ENCODE measurements at places on chromosomes 3 and 15. TPM values are rescaled to one million over a fixed set of nuclear protein-coding genes. Genes with fewer than 3 reads are reported as not detected.

GPR87 gene
- total RNA-seq = not detected

MOBP gene
- not detected for total RNA-seq

PLCB2 gene
- total RNA-seq = 2.5 TPM

NR2E3 gene
- not detected for total RNA-seq

RAD51 gene
- total RNA-seq = 13.2 TPM

GREM1 gene
- 0.17 TPM for total RNA-seq

CHL1 gene
- total RNA-seq = 32.5 TPM

DNA sequence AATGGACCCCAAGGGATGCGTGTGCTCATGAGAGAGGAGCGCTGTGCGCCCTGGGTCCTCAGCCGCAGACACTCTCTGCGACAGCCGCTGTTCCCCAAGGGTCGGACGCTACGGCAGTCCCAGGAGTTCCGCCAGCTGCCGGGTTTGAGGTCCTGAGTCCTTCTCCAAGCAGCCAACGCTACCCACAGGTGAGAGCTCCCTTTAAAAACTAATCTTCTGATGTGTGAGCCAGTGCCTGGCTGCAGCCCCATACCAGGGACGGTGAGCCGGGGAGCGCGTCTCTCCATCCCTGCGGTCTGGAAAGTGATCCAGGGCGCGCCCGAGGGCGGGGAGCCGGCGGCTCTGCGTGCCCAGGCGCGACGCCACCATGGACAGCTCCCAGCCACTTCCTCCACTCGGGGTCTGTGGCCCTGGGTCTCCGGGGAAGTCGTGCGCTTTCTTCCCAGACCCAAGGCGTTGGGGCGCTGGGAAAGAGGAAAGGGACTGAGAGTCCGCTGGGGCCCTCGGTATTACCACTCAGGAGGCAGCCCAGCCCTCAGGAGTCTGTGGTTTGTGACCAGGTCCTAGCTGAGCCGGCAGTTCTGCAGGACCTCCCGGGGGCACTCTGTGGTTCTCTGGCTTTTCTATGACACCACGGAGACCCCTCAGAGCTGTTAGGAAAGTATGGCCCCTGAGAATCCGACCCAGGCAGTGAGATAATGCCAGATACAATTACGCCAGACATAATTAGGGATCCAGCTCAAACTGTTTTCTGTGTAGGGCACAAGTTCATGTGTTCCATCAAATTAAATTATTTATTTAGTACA is 1.4 kb downstream of the CEMIP start:
- H3K27me3 ChIP-seq = peaks cover 72% of the 10 kb centered on the region
- peak overlapping the region; percentile 63 for H3K4me3 ChIP-seq
- H3K4me1 ChIP-seq = peaks cover 7% of the 10 kb centered on the region
- no peak overlapping the region for H3K27ac ChIP-seq
- no peaks in the 10 kb centered on the region for H3K36me3 ChIP-seq

GRCh38 chr3:5136211-5136918 is 14.3 kb downstream of the ARL8B start:
- H3K27ac ChIP-seq = peak overlapping the region; percentile 22
- no peaks in the 10 kb centered on the region for H3K27me3 ChIP-seq
- H3K4me1 ChIP-seq = peaks cover 13% of the 10 kb centered on the region
- DNase-seq = no peak

DNA sequence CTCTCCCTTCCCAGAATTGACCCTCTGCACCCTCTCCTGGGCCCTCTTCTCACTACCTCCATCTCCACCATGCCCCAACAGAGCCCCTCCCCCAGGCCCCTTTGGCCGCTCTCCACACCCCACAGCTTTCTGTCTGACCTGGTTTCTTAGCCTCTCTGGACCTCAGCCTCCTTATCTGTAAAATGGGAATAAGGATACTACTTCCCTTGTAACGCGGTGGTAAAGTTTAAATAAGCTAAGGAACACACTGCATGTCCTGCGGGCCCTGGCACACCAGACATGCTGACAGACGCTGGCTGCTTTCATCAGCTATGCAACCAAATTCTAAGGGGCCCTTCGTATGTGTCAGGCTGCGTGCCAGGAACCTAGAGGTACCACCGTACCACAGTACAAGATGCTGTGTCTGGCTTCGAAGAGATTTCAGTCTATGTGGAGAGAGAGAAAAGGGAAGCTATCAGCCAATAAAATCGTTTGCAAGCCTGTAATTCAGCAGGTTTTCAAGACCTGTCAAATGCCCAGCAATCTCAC is 777 bp upstream of the SLC51A start:
- no peak overlapping the region for H3K27ac ChIP-seq
- H3K4me1 ChIP-seq = no peaks in the 10 kb centered on the region
- H3K27me3 ChIP-seq = peaks cover 21% of the 10 kb centered on the region
- no peak for DNase-seq
- H3K36me3 ChIP-seq = no peaks in the 10 kb centered on the region

DNA sequence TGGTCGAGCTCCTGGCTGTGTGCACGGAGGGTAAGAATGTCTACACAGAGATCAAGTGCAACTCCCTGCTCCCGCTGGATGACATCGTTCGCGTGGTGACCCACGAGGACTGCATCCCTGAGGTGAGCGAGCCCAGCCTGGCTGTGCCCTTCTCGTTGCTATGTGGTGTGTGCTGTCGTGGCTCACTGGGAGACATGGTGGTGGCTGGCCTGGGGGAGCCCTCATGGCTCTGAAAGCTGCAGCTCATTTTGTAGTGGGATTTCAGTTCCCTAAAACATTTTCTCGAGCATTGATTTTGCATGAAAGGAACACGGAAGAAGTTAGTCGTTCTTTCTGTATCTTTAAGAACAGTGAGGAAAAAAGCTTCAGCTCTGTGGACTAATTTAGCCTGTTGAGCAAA is 200.5 kb downstream of the ITPR1 start:
- H3K4me3 ChIP-seq = no peak overlapping the region
- DNase-seq = no peak
- H3K27ac ChIP-seq = no peak overlapping the region
- H3K36me3 ChIP-seq = peaks cover 3% of the 10 kb centered on the region

GRCh38 chr15:31222773-31223341 is 103.8 kb upstream of the KLF13 start:
- no peak overlapping the region for H3K27ac ChIP-seq
- H3K36me3 ChIP-seq = no peaks in the 10 kb centered on the region
- peaks cover 24% of the 10 kb centered on the region for H3K27me3 ChIP-seq
- DNase-seq = no peak

- H3K36me3 ChIP-seq = no peaks in the 10 kb centered on the region
- H3K4me1 ChIP-seq = no peaks in the 10 kb centered on the region
- H3K27ac ChIP-seq = no peak overlapping the region
- peaks cover 13% of the 10 kb centered on the region for H3K27me3 ChIP-seq
Observed at GRCh38 chr3:50487181-50487580, 16.3 kb downstream of the CACNA2D2 start.

- H3K4me3 ChIP-seq = no peak overlapping the region
- H3K27me3 ChIP-seq = peaks cover 11% of the 10 kb centered on the region
- H3K4me1 ChIP-seq = no peaks in the 10 kb centered on the region
- peak; percentile 81 for DNase-seq
- H3K36me3 ChIP-seq = peaks cover 5% of the 10 kb centered on the region
Observed at GRCh38 chr3:37855363-37855970, 6.2 kb upstream of the CTDSPL start.

GRCh38 chr15:85840079-85840801 is 45.5 kb upstream of the KLHL25 start:
- H3K27ac ChIP-seq = peak overlapping the region; percentile 79
- peak; percentile 91 for DNase-seq
- H3K4me1 ChIP-seq = peaks cover 30% of the 10 kb centered on the region
- no peaks in the 10 kb centered on the region for H3K27me3 ChIP-seq
- H3K36me3 ChIP-seq = no peaks in the 10 kb centered on the region

GRCh38 chr15:59222906-59223550 is 16.4 kb downstream of the LDHAL6B start:
- no peak overlapping the region for H3K4me3 ChIP-seq
- DNase-seq = no peak
- H3K27ac ChIP-seq = no peak overlapping the region
- peaks cover 20% of the 10 kb centered on the region for H3K36me3 ChIP-seq
- no peaks in the 10 kb centered on the region for H3K4me1 ChIP-seq
- no peaks in the 10 kb centered on the region for H3K27me3 ChIP-seq

DNA sequence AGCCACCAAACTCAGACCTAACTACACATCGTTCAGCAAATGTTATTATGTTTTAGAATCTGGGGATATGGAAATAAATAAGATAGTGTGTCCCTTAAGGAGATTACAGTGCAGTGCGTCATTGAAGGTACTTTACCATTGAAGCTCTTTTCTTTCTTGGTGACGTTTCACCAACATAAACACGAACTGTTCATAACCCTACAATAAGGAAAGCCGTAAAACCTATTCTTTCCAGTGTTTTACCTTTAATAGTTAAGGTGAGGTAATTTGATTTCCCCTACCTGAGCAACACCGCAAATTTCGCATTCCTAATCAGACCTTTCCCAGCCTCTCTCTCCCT is 826 bp downstream of the CCDC66 start:
- peaks cover 9% of the 10 kb centered on the region for H3K4me1 ChIP-seq
- H3K36me3 ChIP-seq = peaks cover 10% of the 10 kb centered on the region
- H3K27me3 ChIP-seq = peaks cover 10% of the 10 kb centered on the region
- peak overlapping the region; percentile 98 for H3K4me3 ChIP-seq

- no peak overlapping the region for H3K27ac ChIP-seq
- H3K27me3 ChIP-seq = no peaks in the 10 kb centered on the region
- no peak for DNase-seq
- H3K4me1 ChIP-seq = peaks cover 7% of the 10 kb centered on the region
- H3K4me3 ChIP-seq = no peak overlapping the region
- no peaks in the 10 kb centered on the region for H3K36me3 ChIP-seq
Observed at GRCh38 chr3:22319446-22319845, 568.4 kb upstream of the ZNF385D start.

DNA sequence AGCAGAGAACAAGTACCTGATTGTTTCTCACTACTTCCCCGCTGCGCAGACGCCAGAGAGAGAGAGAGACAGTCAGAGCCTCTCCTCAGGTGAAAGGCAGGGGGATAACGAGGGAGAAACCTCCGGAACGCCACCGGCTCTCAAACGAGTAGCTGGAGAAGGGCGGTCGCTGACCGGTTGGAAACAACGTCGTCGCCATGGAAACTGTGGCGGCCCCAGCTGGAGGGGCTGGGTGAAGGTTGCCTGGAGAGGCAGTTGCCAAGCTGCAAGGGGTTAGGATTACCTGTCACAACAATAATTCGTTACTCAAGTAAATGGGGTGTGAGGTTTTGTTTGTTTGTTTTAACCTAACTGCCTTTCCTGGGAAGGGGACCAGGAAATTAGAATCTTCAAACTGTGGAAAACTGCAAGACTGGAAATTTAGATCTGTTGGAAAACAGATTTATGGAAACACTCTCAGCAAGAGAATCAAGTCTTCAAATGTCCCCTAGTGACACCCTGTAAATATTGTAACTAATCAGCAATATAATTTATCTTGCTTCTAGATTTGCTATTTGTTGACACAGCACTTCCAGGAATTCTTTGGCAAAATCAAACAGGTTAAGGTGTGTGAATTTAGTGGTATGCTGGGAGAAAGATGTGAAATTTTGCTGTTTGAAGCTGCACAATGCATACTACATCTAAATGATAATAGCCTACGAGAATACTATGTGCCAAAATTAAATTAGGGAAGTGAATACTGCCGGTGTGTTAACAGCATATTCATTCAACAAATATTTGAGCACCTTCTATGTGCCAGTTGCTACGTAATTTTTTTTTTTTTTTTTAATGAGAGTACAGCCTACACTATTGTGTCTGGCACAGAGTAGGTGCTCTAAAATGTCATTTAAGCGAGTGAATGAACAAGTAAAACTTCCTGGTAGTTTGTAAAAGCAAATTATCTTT is at the start of gene DNAH12:
Gene DNAH12, minus strand, starts transcription at position 164 of the 945 bp plus-strand sequence. CDS start 1,474 bp downstream, outside the sequence.
- peak within 1 kb of the TSS; percentile 62 for H3K4me3 ChIP-seq
- H3K27me3 ChIP-seq = no peaks in the 10 kb centered on the region
- H3K4me1 ChIP-seq = peaks cover 15% of the 10 kb centered on the region

- H3K4me3 ChIP-seq = no peak overlapping the region
- H3K36me3 ChIP-seq = no peaks in the 10 kb centered on the region
- peaks cover 20% of the 10 kb centered on the region for H3K4me1 ChIP-seq
- peak overlapping the region; percentile 49 for H3K27ac ChIP-seq
Observed at GRCh38 chr3:108477511-108478147, 32.8 kb downstream of the MYH15 start.

DNA sequence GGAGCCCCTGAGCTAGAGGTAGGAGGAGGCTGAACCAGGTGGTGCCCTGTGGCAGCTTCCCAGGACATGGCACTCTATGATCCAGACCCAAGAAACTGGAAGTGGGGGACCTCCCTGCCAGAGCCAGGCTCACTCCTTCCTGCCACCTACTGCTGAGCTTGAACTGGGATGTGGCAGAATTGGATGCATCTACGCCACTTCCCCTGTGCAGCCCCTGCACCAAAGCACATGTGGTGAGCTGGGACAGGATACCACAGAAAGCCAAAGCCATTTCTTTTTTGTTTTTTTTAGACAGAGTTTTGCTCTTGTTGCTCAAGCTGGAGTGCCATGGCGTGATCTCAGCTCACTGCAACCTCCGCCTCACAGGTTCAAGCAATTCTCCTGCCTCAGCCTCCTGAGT is 518.0 kb upstream of the PPP2R3A start:
- H3K27ac ChIP-seq = no peak overlapping the region
- no peak overlapping the region for H3K4me3 ChIP-seq
- peaks cover 10% of the 10 kb centered on the region for H3K27me3 ChIP-seq

DNA sequence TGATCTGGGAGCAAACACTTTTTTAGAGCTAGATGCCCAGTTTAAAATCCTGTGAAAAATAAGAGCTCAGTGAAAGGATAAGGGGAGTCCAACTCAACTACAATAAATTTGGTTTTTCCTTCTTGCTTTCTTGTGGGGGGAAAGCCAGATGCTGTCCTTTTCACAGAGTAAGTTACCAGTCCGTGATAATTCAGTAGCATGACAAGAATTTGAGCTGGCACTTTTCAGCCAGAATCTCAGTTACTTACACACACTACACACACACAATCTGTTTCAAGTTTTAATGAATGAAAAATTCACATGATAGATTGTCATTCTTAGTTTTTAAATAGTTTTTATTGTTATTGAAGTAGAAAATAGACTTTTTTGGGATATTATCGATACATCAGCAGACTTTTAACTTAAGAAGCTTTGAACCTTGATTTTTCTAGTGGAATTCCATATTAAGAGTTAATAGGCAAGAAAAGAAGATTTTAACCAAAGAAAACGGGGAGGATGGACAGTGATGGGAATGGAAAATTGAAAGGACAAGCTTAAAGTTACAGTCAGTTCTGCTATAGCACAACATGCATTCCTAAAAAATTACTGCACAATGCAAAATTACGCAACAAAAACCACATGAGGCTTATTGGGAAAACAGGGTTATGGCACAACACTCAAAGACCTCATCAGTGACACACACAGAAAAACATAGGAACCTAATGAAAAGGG is 47.0 kb downstream of the PSMD6 start:
- no peak overlapping the region for H3K4me3 ChIP-seq
- DNase-seq = no peak
- no peaks in the 10 kb centered on the region for H3K27me3 ChIP-seq
- peaks cover 9% of the 10 kb centered on the region for H3K36me3 ChIP-seq
- H3K27ac ChIP-seq = no peak overlapping the region
